ENCODE measurements at places on chromosomes 3 and 15.

DNA sequence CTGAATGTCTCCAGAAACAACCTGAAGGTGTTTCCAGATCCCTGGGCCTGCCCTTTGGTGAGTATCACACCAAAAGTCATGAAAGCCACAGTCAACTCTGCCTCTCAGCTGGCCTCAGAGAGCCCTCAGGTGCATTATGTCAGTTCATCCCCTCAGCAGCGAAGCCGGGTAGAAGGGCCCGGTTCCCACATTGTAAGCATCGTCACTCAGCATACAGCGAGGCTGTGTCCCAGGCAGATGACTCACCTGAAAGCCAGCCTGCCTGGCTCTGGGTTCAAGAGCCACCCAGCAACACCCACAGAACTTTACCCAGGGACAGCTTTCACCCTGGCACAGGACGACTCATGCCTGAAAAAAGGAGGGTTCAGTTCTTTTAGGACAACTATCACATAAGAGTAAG, 91.6 kb downstream of the LRRK1 start:
- no peak for DNase-seq

DNA sequence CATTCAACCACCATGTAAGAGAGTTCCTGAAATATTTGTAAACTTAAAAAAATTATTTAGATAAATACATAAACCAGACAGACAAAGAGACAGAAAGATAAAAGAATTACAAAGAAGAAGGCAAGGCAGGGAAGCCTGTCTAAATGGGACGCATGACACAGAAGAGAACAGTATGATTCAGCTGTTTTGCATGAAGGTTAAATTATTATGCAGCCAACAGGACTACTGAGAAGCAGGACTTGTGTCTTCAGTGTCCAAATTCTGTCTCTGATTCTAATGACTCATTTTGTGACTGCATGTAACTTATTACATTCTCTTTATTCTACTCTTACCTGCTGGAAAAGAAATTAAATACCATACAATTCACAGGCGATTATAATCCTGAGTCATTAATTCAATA, 340.4 kb upstream of the KCNMB2 start:
- no peak for DNase-seq

GRCh38 chr15:65856821-65857455, 12.4 kb upstream of the RAB11A start:
- peak; percentile 27 for DNase-seq

- no peak for DNase-seq
Measured at GRCh38 chr15:62509395-62509958, 344.4 kb upstream of the C2CD4B start.

GRCh38 chr3:94069194-94069813, 6.4 kb downstream of the NSUN3 start:
- DNase-seq: no peak

DNA sequence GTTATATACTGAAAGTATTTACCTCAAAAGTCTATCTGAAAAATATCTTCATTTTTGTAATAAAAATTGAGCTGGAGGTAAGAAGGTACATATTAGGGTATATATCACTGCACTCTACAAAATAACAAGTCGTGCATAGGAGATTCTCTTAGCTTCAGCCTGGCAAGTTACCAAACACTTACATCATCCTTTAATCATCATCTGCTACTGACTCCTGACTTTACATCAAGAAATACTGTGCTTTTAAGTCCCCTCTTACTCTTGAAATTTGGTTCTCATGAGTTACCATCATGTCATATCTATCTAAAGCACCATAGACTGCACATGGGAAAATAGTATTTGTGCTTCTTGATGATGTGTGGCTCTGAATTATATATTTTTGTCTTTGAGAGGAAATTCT, 50.8 kb downstream of the LYSMD4 start:
- no peak for DNase-seq

DNA sequence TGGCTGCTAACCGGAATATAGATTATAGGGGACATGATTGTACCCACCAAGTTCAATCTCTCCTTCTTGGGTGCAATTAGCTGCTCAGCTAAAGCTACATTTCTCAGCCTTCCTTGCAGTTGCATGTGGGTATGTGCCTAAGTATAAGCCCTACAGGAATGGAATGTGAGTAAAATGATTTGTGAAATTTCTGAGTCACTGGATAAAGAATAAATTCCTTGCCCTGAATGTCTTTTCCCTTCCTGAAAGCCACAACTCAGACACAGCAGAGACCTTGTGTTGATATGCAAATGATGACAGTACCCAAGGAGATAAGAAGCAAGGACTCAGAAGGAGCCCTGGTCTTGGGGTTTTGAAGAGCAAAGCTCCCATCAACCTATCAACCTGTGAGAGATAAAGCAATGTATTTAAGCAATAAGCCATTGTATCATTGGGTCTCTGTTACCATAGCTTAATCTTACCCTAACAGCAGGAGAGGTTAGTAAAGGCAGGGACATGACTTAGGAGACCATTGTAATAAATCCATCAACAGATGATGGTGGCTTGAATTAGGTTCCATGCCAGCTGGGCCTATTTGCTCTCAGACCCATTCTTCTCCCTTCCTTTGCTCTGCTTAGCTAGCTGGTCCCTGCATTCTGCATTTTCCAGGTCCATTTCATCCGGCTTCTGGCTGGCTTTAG, 25.6 kb upstream of the ZNF280D start:
- no peak for DNase-seq

DNA sequence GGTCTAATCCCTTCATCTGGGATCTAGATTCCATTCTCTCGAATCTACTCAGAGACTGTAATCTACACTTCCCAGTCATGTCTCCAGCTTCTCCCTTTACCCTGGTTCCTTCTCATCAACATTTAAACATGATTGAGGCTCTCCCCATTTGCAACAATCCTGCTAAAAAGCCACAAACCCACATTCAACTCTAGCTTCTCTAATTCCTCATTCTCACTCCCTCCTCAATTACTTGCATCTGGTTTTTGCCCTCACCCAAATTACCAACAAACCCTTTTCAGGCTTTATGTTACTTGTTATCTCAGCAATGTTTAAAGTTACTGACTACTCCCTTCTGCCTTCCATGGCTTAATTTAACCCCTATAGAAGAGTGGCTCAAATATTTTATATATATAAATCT, 11.5 kb downstream of the ETFA start:
- DNase-seq: no peak

DNA sequence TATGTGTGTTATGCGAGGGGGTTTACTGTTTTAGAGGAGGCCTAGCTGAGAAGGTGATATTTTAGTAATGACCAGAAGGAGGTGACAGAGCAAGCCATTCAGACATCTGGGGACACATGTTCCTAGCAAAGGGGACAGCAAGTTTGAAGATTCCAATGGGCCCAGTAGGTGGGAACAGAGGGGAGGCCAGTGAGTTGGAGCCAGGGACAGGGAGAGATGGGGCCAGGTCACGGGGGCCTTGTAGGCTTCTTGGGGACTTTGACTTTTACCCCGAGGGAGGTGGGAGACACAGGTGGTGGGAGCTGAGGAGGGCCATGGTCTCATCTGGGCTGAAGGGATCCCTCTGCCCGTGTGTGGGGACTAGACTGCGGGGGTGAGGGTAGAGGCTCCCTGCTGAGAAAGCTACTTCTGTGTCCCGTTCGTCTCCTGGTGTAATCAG, 72.5 kb downstream of the MGLL start:
- DNase-seq: no peak

DNA sequence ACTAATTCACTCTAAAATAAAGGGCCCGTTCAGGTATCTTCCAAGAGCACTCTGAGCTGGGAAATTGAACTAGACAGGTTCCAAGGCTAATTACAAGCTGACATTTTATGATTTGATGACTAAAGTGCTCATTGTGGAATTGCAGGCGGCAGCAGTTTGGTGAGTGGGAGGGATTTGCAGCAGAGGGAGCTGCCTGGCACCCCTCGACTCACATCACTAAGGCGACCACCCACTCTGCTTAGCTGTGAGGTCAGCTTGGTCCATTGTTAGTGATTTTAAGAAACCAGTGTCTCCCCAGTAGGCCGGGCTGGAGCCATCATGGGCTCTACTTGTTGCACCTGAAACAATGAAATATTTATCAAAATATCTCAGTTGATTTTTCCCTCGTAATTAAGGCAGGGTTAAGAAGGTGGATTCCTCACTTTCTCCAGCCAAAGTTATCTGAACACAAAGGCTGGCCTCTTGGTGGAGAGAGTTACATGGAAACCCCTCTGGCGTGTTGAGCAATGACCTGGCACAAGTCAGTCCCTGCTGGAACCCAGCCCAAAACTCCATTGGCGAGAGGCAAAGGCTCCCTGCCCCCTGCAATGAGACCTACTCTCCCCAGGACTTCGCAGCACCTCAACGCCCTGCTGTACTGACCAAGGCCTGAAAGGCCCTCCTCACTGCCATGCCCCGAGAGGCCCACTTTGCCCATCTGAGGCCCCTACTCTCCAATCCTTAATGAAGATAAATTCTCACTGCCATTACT, 65.0 kb upstream of the ATP2B2 start:
- no peak for DNase-seq

- no peak for DNase-seq
Measured at GRCh38 chr3:134485075-134485717, 589 bp downstream of the ANAPC13 start.

- DNase-seq: no peak
Measured at GRCh38 chr3:60125686-60126085, 1075.9 kb upstream of the CFAP20DC start.

- DNase-seq: no peak
Measured at GRCh38 chr15:40960925-40961324, 7.7 kb downstream of the CHAC1 start.

DNA sequence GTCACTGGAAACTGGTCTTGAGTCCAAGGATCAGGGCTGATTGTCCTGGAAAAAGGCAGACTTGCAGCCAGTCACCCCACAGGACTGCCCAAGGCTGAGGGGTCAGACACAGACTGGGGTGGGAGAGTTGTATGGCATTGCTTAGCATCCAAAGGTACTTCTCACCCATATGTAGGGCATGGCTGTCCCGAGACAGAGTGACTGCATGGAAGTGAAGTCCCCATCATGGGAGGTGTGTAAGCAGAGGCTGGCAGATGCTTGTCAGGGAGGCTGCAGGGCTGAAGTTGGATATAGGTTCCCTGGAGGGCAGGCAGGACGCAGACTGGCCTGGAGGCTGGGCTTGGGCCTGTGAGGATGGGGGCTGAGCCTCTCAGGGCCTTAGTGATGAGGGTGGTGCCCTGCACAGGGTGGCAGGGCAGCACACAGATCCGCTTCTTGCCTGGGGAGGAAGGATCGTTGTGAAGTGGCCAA, 31.1 kb downstream of the PSTPIP1 start:
- DNase-seq: no peak

Data from stimulated activated CD8-positive, alpha-beta memory T cell treated with anti-CD3 and anti-CD28 coated beads, Interleukin-15, amount 100 ng/mL, for 4 hours (primary cell).